Mammary microvascular endothelial cell (primary cell): ENCODE measurements at places on chromosomes 16 and 17. TPM values are rescaled to one million over a fixed set of nuclear protein-coding genes. Genes with fewer than 3 reads are reported as not detected.

Gene HEATR9
- not detected in 2 replicates for total RNA-seq

Gene UNC13D
- 1.2 and 1.8 TPM in 2 replicates for total RNA-seq

Gene ARHGAP23
- total RNA-seq = 127 and 150 TPM in 2 replicates

Gene TMEM92
- total RNA-seq = 0.05 and 0.07 TPM in 2 replicates

Gene MT1F
- 2.0 and 2.9 TPM in 2 replicates for total RNA-seq

Gene ZDHHC1
- total RNA-seq = 5.2 and 6.7 TPM in 2 replicates
